ENCODE measurements at places on chromosomes 3 and 15.

DNA sequence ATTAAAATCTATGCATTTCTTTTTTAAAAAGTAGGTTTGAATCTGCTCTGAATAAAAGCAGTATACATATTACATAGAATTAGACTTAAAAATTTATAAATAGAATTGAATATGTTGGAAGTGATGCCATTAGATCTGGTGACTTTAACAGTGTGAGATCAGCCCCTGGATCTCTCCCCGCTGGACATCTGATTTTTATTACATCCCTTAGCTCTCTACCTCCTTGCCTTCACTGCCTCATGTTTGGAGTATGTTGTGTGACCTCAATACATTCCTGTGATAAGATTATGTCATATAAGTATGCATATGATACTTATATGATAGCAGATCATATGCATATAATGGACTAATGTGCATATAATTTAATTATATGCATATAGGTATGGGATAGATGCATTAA is 643.4 kb upstream of the NR2F2 start:
- no peak for DNase-seq

DNA sequence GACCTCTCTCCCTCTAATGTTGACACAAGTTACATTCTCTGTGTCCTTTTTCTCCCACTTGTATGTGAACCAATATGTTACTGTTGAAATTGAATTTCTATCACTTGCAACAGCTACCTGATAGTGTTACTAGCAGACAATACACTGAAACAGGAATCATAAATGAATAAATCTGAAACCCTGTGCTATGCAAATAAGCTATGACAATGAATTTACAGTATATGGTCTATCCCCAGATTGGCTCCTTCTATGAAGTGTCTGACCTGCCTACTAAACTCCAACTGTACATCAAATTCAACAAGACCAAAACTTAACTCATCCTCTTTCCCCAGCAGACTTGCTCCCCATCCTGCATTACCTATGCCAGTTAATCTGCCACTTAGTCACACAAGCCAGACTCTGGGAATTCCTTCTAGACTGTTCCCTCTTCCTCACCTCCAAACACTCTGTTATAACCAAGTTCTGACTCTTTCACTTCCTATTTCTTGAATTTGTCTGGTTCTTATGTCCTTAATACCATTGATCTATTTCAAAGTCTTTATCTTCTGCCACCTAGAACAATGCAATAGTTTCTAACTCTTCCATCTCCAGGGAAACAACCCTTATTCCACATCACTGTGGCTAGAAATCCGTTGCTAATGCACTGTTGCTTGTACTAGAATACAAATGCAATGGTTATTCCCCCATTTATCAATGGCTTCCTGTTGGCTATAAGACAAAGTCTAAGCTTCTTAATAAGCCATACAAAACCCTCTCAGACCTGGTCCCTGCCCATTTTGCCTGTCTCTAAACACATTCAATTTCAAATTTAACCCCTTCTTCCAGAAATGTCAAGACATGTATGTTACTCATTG is 13.4 kb upstream of the ZNF639 start:
- no peak for DNase-seq

DNA sequence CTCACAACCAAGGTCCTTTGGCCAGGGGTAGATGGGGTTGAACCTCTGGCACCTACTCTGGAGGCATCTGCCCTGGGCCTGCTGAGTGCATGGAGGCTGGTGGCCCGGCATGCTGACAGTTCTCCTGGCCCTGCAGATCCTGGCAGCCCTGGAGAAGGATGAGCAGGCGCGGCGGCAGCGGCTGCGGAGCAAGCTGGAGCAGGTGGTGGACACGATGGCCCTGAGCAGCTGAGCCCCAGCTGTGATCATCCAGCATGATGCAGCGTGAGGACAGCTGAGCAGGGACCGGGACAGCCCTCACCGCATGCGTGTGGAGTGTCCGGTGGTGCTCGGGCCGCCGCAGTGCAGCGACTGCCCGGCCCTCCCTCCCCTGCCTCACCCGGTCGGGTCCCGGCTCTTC is 50.9 kb downstream of the PLXNA1 start:
- no peak for DNase-seq

DNA sequence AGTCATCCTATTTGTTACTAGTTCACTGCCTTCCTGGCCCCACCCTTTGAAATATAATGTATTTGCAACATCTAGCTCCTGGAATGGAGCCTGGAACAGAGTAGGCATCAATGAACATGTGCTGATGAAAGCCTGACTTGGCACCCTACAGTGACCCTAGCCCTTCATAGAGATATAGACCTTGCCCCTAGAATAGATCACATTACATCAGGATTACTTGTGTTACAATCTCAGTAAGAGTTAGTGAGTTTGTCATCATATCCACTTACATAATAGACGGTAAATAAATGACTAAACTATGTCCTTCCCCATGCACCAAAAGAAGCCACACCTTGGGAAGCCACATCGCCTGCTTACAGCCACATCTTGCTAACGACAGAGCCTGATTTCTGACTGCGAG is 110.5 kb upstream of the WNT5A start:
- DNase-seq: no peak

DNA sequence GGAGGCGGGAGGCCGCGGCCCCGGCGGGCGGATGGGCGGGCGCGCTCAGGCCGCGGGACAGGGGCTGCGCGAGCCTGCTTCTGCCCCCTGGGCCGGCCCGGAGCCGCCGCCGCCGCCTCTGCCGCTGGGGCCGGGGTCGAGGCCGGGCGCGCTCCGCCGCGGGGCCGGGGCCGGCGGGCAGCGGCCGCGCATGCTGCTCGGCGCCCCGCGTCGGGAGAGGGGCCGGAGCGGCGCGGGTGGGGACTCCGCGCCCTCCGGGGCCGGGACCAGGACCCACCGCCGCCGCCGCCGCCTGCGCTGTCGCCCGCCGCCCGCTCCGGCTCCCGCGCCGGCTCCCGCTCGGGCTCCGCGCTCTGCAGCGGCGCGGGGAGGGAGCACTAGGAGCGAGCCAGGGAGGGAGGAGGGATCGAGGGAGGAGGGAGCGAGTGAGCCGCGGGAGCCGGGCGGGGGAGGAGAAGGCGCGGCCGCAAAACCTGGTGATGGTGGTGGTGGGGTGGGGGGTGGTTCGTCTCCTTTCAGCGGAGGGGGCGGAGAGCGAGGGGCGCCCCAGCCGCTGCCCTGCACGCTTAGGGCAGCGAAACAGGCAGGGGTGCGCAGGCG is at the start of gene LINGO1:
Gene LINGO1, minus strand, starts transcription at position 379 of the 600 bp plus-strand sequence. CDS start 597 bp downstream, outside the sequence.
- DNase-seq: no peak

DNA sequence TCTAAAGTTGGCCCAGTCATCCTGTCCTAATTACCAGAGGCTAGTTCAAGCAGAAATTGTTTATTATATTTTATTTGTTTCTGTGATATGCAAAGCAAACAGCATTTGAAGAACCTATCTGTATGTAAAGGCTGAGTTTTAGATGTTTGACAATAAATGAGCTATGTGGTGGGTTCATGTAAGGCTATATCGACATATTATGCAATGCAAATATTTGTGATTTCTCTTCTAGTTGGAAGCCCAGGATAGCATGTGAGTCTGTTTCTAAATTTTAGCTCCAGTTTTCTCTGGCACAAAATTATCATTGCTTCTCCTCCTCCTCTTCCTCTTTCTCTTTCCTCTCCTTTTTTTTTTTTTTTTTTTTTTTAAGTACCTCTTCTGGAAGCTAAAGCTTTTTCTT is 263.2 kb upstream of the LMCD1 start:
- DNase-seq: no peak

DNA sequence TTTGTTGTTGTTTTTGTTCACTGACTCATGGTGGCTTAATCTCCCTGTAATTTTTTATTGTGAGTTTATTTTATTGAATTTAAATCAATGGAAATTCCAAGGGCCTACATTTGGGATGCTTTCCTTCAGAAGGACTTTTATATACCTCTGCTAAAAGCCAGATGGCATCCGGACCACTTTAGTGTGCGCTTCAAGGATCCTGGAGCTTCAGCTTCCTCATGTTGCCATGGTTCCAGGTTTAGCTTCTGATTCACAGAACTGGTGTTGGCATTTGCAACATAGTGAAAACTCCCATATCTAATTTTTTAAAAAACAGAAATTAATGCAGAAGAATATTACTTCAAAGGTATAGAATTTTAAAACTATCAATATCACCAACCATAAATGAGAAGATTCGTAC is 8.5 kb upstream of the HACD2 start:
- no peak for DNase-seq

GRCh38 chr15:63169788-63170187 is 12.5 kb upstream of the RPS27L start:
- no peak for DNase-seq

GRCh38 chr15:62520887-62521286 is 355.8 kb upstream of the C2CD4B start:
- DNase-seq: no peak

- DNase-seq: no peak
Observed at GRCh38 chr3:169501061-169501460, 162.5 kb downstream of the MECOM start.

- no peak for DNase-seq
Observed at GRCh38 chr15:89845305-89845893, 30.7 kb upstream of the ANPEP start.

DNA sequence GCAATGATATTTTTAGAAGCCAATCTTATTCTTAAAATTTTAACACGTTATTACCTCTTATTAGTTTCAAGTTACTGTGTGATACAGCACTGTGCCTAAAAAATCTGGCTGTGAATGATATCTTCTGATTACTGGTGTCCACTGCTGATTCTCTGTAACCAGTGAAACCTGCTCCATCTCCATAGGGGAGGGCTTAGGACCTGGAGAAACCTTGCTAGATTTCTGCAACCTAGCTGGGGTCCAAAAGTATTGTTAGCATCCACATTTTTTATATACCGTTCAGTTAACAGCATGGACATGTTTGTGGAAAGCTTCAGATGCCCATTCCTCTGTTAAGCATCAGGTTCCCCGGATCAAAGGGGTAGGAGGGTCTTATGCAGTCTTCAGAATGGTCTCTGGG is 193.9 kb upstream of the TOPAZ1 start:
- no peak for DNase-seq

- no peak for DNase-seq
Observed at GRCh38 chr15:69930754-69931153, 167.0 kb downstream of the TLE3 start.

DNA sequence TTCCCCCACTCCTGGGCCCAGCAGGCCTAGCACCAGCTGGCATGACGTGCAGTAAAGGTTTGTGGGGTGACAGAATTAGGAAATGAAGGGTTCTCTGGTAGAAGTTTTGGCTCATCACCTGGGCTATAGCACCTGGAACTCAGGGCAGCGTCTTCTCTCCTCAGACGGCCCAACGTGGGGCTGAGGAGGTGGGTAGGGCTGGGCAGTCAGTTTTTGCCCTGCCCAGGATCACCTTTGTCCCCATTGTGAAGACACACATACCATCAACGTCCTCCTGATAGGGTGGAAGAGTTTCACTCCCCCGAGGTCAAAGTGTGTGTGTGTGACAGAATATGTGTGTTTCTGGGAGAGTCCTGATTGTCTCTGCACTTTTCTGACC is 12.1 kb downstream of the KBTBD13 start:
- DNase-seq: no peak

DNA sequence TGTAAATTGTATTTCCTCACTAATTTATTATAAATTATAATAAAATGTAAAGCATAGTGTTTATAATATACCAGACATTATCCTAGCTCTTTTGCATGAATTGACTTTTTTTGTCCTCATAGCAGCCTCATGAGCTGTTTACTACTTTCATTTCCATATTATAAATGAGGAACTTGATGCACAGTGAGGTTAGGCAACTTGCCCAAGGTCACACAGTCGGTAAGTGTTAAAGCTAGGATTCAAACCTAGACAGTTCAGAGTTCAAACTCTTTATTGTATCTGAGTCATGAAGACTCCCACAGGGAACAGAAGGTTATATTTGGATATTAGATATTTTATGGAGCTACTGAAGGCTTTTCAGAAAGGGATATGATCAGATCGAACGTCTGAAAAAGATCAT is 322.2 kb upstream of the SATB1 start:
- DNase-seq: no peak

DNA sequence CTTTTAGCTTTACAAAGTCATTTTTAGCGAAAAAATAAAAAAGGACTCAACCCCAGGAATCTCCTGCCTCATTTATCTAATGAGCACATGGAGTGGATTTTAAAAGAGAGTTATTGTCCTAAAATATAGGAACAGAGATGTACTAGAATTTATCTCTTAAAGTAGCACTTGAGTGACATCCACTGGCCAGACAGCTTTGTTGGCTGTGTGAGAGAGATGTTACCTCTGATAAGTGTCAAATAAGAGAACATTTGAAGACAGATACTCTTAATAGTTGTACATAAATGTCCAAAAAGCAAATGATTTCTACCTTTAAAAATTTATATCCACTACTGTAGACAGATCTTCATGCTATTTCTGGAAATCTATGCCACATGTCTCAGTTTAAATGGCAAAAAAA is 12.3 kb upstream of the MFSD1 start:
- no peak for DNase-seq

- DNase-seq: peak; percentile 22
Observed at GRCh38 chr3:52534281-52535183, 875 bp upstream of the NT5DC2 start.

- no peak for DNase-seq
Observed at GRCh38 chr3:172065527-172065926, 26.1 kb downstream of the FNDC3B start.

DNA sequence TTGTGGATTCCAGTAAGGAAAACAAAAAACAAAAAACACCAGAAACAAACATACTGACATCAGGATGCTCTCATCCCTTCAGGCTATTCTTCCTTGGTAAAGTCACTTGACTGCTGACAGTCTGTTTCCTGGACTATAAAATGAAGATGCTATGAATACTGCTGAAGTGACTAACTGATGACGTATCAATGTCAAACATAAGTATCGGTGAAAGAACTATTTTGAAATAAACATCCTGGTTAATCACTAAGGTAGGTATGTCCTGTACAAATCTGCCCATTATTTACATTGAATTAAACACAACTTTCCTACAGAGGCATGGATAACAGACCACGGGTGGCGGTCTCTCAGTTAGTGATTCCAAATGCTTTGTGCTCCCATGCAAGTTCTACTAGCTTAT is 45.9 kb downstream of the CHAC1 start:
- DNase-seq: no peak

DNA sequence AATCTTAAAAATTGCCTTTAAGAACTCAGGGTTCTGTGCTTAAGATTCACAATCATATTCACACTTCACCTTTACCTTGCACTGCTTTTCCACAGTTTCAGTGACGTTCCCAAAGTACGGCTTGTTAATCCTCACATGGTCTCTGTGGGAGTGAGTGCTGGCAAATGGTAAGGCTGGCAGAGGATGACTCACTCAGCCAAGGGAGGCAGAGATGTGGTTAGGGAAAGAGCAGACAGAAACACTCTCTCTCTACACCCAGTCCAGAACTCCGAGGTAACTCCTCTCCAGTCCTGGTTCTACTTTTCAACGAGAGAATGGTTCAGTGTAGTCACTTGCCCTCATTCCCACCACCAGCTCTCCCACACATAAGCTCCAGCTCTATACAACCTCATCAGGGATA is 33.1 kb downstream of the RASGRP1 start:
- DNase-seq: no peak

- DNase-seq: no peak
Observed at GRCh38 chr3:46889381-46890110, 12.0 kb downstream of the PTH1R start.

Measured in activated CD8-positive, alpha-beta memory T cell treated with anti-CD3 and anti-CD28 coated beads, Interleukin-2, amount 50 U/mL, for 4 hours (primary cell).